ENCODE measurements at places on chromosomes 1 and 21.
A peak's percentile ranks its signal among the peaks of the same experiment; 100 is the strongest.

DNA sequence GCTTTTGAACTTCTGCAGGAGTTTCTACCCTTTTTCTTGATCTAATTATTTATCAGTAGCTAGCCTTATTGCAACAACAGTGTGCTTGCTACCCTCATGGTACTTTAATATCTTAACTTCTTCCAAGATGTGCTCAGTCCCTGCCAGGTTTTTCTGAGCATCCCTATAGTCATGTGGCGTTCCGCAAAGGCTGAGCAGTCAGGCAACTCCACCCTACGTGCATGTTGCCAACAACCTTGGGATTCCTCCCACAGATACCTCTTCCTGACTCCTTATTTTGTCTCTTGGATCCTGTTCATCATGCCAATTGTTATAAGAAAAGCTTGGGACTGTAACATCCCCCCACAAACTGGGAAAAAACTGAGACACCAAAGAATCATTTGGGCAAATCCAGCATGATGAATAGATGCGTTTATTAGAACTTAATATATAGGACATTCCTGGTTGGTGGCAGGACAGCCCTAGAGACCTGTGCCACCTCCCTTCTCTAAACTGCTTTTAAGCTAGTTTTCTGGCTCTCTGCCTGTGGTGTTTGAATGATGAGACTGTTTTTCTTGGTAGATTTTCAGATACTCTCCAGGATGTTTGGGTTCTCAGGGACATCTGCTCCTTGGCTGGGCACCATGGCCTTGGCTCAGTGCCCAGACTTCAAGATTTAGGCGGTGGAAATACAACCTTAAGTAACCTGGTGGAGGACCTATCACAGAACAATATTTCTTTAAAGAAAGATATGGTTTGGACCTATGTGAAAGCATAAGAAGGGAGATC lies 27.1 kb upstream of the KCTD3 start:
- DNase-seq, result peak; percentile 24

- peak; percentile 42 for DNase-seq
Measured at GRCh38 chr1:91054780-91055481, 33.1 kb upstream of the ZNF644 start.

DNA sequence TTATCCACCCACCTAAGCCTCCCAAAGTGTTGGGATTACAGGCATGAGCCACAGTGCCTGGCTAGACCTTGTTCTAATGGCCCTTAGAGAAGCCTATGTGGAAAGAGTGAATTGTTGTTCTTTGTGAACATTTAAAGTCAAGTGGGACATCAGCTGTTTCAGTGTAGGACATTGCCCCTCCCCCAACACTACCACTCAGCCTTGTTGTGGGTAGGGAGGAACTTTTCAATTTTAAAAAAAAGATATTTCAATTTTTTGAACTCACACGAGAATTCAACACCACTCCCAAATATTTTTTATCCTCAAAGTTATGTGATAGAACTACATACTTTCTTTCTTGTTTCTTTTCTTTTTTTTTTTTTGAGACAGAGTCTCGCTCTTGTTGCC lies 36.7 kb upstream of the TMEM222 start:
- no peak for DNase-seq

DNA sequence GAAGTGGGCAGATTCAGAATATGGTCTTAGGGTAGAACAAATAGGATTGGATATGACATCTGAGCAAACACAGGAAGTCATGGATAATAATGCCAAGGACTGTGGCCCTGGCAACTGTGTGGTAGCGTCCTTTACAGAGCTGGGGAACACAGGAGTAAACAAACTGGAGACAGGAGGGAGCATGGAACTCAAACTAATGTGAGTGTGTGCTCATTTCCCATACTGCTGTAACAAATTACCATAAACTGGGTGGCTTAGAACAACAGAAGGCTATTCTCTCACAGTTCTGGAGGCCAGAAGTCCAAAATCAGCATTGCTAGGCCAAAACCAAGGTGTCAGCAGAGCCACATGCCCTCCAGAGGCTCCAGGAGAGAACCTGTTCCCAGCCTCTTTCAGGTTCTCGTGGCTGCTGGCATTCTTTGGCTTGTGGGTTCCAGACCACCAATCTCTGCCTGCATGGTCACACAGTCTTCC lies 106.4 kb downstream of the TGFBR3 start:
- no peak for DNase-seq

DNA sequence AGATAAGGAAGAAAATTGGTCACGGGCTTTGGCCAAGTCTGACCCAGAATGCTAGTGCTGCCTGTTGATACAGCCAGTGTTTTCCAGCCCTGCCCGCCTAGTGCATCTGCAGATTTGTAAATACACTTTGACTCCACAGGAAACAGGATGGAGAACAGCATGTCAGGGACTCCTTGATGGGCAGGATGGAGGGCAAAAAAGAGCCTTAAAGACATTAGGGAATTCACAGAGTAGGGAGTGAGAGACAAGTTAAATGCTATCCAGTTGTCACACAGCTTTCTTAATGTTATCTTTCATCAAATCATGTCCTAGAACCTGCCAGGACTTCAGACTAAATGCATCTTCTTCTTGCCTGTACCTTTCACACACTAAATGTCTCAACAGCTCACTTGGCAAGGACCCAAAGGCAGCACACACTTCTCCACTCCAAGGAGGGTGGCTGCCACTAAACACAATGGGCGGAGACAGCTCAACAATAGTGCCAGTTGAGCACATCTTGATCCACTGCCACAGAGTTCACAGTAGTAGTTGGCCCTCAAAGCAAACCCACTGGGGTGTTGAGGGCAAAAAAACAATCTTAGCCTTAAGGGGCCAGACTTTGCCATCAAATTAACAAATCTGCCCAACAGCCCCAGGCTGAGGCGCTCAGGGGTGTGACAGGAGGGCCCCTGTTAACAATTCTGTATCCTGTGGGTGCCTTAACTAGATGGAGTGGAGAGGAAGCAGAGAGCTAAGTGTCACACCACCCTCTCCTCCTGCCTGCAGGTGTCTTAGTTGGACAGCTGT lies 2.7 kb downstream of the HIVEP3 start:
- DNase-seq, result peak; percentile 85

DNA sequence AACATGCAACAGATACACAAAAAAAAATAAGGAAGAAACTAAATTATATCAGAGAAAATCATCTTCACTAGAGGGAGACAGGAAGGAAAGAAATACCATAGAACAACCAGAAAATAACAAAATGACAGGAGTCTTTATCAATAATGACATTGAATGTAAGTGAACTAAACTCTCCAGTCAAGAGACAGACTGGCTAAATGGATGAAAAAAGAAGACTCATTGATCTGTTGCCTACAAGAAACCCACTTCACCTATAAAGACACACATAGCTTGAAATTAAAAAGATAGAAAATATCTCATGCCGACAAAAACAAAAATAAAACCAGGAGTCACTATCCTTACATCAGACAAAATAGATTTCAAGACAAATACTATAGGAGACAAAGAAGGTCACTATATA lies 593.1 kb upstream of the USP24 start:
- no peak for DNase-seq

GRCh38 chr21:45211661-45212060 lies 76.0 kb downstream of the POFUT2 start:
- DNase-seq, result no peak

GRCh38 chr21:23247334-23247733 lies 2249.1 kb downstream of the NCAM2 start:
- DNase-seq, result no peak

DNA sequence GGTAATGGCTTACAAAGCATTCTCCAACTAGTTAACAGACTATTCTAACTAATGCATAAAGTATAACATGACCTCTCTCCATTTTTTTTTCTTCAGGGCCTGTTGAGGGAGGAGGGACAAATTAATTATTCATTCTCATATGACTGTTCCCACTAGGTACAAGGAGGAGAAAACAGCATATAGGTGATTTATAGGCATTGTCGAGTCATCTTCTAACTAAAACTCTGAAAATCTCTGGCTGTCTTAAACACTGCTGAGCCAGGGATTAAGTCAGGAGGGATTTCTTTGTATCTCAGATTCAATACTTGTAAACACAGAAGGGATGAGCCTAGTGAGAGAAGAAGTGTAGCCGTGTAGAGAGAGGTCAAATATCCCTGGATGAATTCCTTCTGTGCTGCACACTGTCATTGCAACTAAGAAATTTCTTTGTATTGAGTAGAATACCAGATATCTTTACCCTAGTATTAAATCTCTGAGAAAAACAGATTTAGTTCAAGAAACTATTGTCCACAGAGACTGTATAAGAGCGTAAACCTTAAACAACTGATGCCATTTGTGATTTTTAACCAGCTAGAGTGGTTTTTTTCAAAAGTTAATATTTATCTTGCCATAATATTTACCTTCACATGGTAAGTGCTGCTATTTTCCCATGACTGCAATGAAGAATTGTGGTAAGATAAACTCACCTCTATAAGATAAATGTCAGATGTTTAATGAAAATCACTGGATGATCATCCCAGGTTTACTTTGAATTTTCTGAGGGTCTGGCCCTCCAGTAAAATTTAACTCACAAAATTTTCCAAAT lies 465.3 kb downstream of the RWDD3 start:
- DNase-seq, result no peak

- no peak for DNase-seq
Measured at GRCh38 chr21:33127868-33128242, 57.9 kb downstream of the OLIG1 start.

GRCh38 chr1:41939194-41939593 lies 20.5 kb upstream of the HIVEP3 start:
- no peak for DNase-seq

DNA sequence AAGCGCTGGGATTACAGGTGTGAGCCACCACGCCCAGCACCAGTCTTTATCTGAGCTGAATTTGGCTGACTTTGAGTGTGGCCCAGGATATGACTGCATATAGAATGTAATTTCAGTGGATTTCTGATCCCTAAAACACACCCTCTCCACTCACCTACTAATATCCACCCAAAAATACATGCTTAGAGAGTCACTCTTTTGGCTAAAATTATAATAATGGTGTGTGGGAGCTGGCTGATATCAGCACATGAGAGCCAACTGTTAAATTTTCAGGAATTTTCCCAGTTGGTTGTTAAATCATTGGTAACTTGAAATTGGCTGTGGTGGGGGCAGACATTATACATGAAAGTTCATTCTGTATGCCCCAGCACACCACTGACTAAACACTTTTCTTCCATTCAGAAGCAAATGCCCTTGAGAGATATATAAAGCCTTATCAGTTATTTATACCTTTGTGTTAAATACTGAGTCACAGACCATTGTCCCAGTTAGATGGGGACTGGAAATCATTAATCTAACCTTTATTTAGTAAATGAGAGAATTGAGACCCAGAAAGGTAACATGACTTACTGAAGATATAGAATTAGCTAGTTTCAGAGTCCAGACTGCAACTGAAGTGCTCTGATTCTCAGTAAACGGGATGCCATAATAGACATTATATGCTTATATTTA lies 9.9 kb upstream of the CD247 start:
- no peak for DNase-seq

DNA sequence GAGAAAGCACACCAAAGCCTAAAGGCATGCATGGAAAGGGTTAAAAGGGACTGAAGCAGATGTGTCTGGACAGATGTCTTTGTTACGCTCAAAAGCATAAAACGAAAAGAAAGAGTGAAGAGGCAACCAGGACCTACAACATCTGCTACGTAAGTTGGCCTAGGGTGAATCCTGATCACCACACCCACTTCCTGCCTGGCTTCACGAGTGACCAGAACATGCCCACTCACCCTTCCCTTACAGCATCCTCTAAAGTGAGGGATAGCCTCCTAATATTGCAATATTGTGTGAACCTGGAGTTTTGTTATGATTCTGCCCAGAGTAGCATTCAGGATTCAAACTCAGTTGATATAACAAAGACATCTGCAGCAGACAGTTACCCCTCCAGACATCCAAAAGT lies 10.6 kb upstream of the OLIG2 start:
- DNase-seq, result no peak

- peak; percentile 29 for DNase-seq
Measured at GRCh38 chr1:212225416-212225815, 59.8 kb upstream of the PPP2R5A start.

GRCh38 chr1:216688127-216688657 lies 35.0 kb downstream of the ESRRG start:
- no peak for DNase-seq

- no peak for DNase-seq
Measured at GRCh38 chr1:182698971-182699370, 14.6 kb upstream of the RGS8 start.

- DNase-seq, result no peak
Measured at GRCh38 chr1:240711020-240711419, 99.1 kb upstream of the GREM2 start.

DNA sequence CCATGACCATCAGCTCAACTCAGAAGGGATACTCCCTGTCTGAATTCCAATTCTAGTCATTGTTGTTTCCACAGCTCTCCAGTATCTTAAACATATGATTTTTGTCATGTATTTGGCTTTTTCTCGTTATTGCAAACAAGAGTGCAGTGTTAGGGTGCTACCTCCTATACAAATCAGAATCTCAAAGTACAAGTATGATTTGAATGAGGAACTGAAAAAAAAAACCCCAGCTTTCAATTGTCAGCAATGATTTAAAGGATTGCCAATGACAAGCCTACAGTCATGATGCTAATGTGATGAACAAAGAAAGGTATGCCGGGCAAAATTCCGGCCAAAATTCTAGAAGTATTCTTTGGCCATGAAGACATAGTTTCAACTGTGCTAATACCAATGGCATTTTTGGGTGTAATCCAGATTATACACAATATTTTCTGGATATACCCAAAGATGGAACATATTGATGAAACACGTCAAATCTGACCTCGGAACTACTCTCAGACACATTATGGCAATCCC lies 14.9 kb downstream of the TMEM35B start:
- DNase-seq, result no peak

DNA sequence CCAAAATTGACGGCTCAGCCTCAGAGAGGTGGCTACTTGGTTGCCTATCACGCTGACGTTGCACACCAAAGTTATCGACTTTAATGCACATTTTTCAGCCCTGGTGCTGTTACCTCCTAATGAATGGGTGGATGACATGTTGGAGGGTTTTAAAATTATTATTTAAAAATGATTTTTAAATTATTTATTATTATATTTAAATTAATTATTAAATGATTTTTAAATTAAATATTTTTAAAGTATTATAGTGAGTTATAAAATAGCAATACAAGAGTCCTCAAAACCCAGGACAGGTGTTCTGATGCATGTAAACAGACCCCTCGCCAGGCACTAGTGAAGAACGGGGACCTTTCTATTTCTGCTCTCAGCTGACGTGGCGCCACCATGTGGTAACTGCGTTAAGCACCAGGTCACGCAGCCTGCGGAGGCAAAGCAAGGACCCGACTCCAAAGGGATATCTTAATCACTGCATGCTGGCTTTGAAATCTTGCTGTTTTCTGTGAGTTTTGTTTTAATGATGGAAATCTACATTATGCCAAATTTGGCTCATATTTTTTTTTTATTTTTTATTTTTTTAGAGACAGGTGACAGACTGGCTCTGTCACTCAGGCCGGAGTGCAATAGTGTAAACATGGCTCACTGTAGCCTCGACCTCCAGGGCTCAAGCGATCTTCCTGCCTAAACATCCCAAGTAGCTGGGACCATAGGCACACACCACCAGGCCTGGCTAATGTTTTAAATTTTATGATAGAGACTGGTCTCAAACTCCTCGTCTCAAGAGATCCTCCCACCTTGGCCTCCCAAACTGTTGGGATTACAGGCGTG lies 22.6 kb downstream of the CASP9 start:
- peak; percentile 30 for DNase-seq
